ENCODE measurements at places on chromosomes 6 and 20. TPM values are rescaled to one million over a fixed set of nuclear protein-coding genes. Genes with fewer than 3 reads are reported as not detected.
A peak's percentile ranks its signal among the peaks of the same experiment; 100 is the strongest.

CGA gene
- total RNA-seq: not detected

GRCh38 chr6:26155061-26155930 is 68.1 kb downstream of the HFE start:
- DNase-seq: no peak
- peaks cover 10% of the 10 kb centered on the region for H3K4me1 ChIP-seq
- H3K4me3 ChIP-seq: peak overlapping the region; percentile 98
- H3K27me3 ChIP-seq: no peaks in the 10 kb centered on the region
- H3K36me3 ChIP-seq: no peaks in the 10 kb centered on the region

PPP1R3D gene
- total RNA-seq: 5.3 TPM

DNA sequence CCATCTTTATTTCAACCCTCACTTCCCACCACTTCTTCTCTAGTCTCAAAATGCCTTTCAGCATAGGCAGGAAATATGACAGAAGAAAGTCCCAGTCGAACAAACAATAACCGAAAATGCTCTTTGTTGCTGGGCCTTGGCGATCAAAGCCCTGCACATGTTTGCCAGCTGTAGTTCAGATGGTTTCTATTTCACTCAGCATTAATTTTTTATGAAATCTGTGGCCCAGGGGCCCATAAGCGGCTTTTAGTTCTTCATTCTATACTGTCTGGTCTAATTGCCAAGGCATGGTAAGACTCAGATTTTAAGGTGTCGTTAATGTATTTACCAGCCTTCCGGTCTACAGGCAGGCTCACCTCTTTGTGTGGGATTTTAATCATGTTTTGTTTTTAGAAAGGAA is 10.9 kb upstream of the F13A1 start:
- H3K27me3 ChIP-seq: no peaks in the 10 kb centered on the region
- DNase-seq: no peak
- no peaks in the 10 kb centered on the region for H3K36me3 ChIP-seq
- H3K27ac ChIP-seq: no peak overlapping the region
- H3K4me3 ChIP-seq: no peak overlapping the region
- no peaks in the 10 kb centered on the region for H3K4me1 ChIP-seq

GRCh38 chr6:159249752-159250151 is 80.6 kb downstream of the FNDC1 start:
- H3K4me1 ChIP-seq: no peaks in the 10 kb centered on the region
- H3K36me3 ChIP-seq: no peaks in the 10 kb centered on the region
- H3K27me3 ChIP-seq: no peaks in the 10 kb centered on the region
- no peak overlapping the region for H3K4me3 ChIP-seq
- no peak for DNase-seq

- H3K4me3 ChIP-seq: no peak overlapping the region
- no peaks in the 10 kb centered on the region for H3K27me3 ChIP-seq
- DNase-seq: no peak
Observed at GRCh38 chr6:9878535-9878934, 536.3 kb downstream of the TFAP2A start.

DNA sequence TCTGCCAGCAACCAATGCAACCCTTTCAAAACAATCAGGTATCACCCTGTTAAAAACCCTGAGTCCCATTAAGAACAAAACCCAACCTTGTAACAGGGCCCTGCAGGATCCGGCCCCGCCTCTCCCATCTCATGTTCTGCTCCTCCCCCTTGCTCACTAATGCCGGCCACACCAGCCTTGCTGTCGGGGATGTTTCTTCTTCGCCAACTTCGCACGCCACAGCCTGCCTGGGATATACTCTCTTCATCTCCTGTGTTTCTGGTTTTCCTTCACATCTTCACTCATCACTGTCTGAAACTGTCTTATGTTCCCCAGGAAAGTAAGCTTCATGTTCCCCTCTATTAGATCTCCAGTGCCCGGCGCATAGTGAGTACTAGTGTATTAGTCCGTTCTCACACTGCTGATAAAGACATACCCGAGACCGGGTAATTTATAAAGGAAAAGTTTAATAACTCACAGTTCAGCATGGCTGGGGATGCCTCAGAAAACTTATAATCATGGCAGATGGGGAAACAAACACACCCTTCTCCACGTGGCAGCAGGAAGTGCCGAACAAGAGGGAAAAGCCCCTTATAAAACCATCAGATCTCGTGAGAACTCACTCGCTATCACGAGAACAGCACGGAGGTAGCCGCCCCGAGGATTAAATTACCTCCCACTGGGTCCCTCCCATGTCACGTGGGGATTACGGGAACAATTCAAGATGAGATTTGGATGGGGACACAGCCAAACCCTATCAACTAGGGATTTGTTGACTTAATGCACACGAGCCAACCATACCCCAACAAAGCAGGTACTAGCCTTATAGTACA is 5.1 kb downstream of the TP53RK start:
- H3K4me1 ChIP-seq: peaks cover 31% of the 10 kb centered on the region
- no peak for DNase-seq
- H3K27ac ChIP-seq: peak overlapping the region; percentile 76

GRCh38 chr6:24140591-24140990 is 14.6 kb downstream of the NRSN1 start:
- H3K4me1 ChIP-seq: peaks cover 11% of the 10 kb centered on the region
- H3K27ac ChIP-seq: no peak overlapping the region
- no peak overlapping the region for H3K4me3 ChIP-seq

GPX5 gene
- not detected for total RNA-seq

FNDC1 gene
- 29.2 TPM for total RNA-seq

DNA sequence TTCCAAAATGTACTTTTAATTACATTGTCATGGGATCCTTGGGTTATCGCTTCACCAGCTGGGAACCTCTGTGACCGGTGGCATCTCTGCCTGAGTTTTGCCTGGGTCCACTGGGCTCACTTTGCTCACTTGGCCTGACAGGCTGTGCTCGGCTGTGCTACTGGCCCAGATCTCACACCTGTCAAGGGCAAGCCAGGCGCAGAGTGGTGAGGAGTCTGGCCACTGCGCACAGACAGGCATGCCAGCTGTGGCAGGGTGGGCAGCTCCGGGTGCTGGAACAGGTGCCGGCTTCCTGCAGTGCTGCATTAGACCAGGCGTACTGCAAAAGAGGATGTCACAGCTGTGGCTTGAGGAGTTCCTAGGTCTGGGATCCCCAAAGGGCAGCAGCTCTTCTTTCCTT is 489.8 kb downstream of the TENT5A start:
- no peaks in the 10 kb centered on the region for H3K27me3 ChIP-seq
- DNase-seq: no peak
- H3K4me1 ChIP-seq: no peaks in the 10 kb centered on the region
- H3K27ac ChIP-seq: no peak overlapping the region
- no peak overlapping the region for H3K4me3 ChIP-seq
- no peaks in the 10 kb centered on the region for H3K36me3 ChIP-seq

DNA sequence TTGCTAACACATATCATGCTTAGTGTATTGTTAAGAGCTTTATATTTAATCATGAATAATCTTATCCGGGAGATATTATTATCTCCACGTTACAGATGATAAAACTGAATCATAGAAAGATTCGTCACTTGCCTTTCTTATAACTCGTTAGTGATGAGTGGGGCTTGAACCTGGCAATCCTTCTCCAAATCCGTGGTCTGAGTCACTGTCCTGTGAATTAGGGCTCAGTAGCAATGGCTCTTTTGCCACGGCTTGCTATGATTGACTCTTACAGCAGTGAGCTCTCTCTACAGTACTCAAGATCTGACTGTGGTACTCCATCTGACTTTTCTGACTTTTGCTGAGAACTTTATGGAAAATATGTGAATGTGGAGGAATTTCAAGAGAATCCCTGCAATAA is 246.9 kb downstream of the PACRG start:
- H3K27me3 ChIP-seq: no peaks in the 10 kb centered on the region
- no peak overlapping the region for H3K27ac ChIP-seq
- H3K4me3 ChIP-seq: no peak overlapping the region
- no peaks in the 10 kb centered on the region for H3K4me1 ChIP-seq

DNA sequence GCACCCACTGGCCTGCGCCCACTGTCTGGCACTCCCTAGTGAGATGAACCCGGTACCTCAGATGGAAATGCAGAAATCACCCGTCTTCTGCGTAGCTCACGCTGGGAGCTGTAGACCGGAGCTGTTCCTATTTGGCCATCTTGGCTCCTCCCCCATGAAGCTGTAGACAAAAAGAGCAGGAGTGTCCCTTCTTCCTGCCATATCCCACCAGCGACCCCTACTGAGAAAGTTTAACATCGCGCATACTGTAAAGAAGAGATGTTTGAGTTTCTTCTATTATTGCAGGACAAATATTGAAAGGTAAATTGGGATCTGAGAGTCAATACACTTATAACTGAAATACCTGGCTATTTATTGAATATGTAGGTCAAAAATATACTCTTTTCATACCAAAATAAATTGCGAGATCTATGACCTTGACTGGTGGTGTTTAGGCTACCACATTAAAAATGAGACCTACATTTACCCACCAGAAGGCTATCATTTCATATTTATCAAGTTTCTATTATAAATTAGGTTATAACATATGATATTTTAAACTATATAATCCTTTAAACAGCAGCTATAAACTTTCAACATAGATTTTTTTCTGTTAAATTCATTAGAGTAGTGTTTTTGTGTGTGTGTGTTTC is 586.3 kb downstream of the HTR1B start:
- no peak for DNase-seq
- no peaks in the 10 kb centered on the region for H3K4me1 ChIP-seq
- H3K4me3 ChIP-seq: no peak overlapping the region
- no peaks in the 10 kb centered on the region for H3K27me3 ChIP-seq
- no peaks in the 10 kb centered on the region for H3K36me3 ChIP-seq

C6orf118 gene
- 20.7 TPM for total RNA-seq

GRCh38 chr6:85362652-85363310 is 87.1 kb upstream of the NT5E start:
- no peak overlapping the region for H3K4me3 ChIP-seq
- no peak for DNase-seq
- H3K27ac ChIP-seq: no peak overlapping the region

BIRC7 gene
- total RNA-seq: 1.4 TPM

- no peaks in the 10 kb centered on the region for H3K4me1 ChIP-seq
- H3K4me3 ChIP-seq: no peak overlapping the region
Observed at GRCh38 chr20:43893930-43894329, 20.7 kb upstream of the TOX2 start.
